ENCODE measurements at places on chromosomes 11 and 22. TPM values are rescaled to one million over a fixed set of nuclear protein-coding genes. Genes with fewer than 3 reads are reported as not detected.

CRYBA4 gene
- total RNA-seq, result not detected

GRCh38 chr11:27718863-27719545 lies 18.7 kb upstream of the BDNF start:
- DNase-seq, result no peak

DNA sequence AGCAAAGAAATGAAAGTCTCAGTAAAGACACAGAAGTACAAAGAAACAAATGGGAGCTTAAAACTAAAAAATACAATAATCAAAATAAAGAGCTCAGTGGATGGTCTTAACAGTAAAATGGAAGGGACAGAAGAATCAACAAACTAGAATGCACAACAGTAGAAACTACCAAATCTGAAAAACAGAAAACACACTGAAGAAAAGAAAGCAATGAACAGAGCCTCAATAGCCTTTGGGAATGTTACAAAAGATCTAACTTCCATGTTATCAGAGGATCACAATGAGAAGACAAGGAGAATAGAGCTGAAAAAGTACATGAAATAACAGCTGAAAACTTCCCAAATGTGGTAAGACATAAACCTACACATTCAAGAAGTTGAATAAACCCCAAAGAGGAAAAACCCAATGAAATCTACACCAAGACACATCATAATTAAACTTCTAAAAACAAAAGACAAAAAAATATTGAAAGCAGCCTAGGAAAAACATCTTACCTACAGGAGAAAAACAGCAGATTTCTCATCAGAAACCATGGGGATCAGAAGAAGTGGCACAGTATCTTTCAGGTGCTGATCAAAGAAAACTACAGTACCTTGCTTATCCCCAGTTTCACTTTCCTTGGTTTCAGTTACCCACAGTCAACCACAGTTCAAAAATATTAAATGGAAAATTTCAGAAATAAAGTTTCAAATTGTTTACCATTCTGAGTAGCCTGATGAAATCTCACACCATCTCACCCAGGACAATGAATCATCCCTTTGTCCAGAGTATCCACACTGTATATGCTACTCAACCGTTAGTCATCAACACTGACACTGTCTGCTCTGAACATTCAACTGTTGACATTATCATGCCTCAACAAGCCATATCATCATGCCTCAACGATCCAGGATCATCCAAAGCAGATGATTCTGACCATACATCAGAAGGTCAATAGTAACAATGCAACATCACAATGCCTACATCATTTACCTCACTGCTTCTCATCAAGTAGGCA lies 22.2 kb downstream of the RRAS2 start:
- no peak for DNase-seq

DNA sequence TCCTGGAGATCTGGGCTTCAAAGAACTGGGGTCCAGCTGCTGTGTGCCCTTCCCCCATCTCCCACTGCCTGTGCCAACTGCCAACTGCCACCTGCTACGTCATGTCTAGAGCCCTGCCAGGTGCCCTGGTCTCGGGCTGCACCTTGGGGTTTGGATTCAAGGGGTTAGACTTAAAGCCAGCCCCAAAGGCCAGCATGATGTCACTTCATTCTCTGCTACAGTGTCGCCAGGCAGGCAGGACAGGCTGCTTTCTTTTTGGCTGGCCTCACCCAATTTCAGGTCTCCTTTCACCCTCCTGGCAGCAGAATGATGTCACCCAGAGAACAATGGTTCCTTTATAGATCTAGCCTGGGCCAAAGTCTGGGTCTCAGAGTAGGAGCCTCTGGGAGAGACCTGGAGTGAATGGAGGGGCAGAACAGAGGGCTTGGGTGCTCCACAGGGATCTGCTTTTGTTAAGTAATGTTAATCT lies 79.5 kb upstream of the CRYBB3 start:
- peak; percentile 78 for DNase-seq

DNA sequence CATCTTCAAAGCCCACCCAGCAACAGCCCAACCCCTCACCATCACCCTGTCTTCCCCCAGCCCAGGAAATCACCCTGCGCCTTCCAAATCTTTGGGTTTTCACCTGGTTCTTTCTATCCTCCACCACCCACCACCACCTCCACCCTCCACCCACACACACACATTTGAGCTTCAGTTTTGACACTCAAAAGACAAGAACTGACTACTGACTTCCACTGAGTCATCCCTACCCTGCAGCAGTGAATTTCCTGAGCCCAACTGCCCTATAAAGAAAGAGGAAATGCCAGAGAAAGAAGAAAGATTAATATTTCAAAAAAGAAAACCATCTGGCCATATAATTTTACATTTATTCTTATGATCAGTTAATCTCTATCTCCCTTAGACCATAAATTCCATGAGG lies 137.5 kb downstream of the CHST1 start:
- no peak for DNase-seq

APOA5 gene
- not detected for total RNA-seq

- no peak for DNase-seq
These were observed 74.3 kb downstream of the RTL6 start for GRCh38 chr22:44423556-44424358.

- DNase-seq, result no peak
These were observed 59.8 kb downstream of the LUZP2 start for GRCh38 chr11:24556693-24557092.

DNA sequence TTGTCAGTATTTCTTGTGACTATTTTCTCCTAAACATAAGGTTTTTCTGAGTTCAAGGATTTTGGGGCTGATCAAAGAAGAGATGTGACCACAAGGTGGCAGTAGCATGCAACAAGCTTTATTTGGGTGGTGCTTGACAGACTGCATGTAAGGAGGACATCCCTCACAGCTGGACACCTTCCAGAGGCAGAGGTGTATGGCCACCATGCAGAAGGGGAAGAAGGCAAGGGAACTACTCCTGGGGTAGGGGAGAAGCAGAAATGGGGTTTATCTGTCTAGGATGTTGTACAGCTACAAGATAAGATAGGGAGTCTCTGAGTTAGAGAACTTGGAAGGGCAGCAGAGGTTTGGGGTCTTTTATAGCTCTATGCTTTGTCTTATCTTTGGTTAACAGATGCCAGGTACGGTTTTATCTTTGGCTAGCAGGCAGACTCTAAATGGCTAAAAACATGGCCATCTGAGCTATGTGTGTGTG lies 5.1 kb upstream of the BIRC2 start:
- peak; percentile 95 for DNase-seq

- no peak for DNase-seq
These were observed 149.5 kb downstream of the COMMD9 start for GRCh38 chr11:36139767-36140166.

GRCh38 chr22:36337365-36338130 lies 50.2 kb downstream of the MYH9 start:
- no peak for DNase-seq

TIGD3 gene
- 2.9 TPM for total RNA-seq

- DNase-seq, result no peak
These were observed 19.6 kb downstream of the RTN4R start for GRCh38 chr22:20248461-20248978.

- no peak for DNase-seq
These were observed 12.0 kb downstream of the JAML start for GRCh38 chr11:118212781-118213191.

GRCh38 chr11:113019711-113020110 lies 58.5 kb downstream of the NCAM1 start:
- no peak for DNase-seq

DNA sequence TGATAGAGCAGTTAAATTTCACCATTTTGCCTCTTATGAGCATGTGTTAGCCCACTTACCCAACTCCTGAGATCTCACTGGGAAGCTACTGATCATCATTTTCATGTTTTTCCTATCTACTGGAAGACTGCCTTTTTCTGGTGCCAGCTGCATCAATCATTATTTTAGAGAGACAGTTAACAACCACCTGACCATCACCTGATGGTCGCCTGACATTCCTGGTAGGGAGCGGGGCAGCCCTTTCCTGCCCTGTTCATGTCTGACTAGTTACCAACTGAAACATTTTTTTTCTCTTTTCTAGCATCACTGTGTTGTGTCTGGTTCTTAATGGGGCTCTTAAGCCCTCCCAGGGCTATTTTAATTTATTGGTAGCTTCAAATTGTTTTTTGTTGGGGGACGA lies 20.2 kb upstream of the PATL1 start:
- no peak for DNase-seq

GRCh38 chr11:101436511-101437142 lies 147.2 kb downstream of the TRPC6 start:
- peak; percentile 68 for DNase-seq

DNA sequence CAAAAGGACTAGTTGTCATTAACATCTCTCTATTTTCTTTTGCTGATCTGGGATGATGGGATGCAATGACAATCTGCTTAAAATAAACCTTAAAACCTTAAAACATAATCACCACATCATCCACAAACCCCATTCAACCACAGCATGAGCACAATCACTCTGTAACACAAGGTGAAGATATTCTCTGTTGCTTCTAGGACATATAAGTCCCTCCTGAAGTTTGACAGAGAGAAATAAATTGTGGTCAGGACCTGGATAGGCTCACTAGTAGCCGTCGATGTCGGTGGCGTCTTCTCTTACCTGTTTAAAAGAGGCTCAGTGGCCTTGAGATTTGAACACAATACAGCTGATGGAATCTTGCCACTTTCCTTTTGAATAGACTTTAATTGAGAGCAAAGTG lies 47.9 kb downstream of the WT1 start:
- no peak for DNase-seq

- DNase-seq, result no peak
These were observed 13.2 kb upstream of the TPP1 start for GRCh38 chr11:6632116-6633073.

GRCh38 chr22:44407171-44407986 lies 90.7 kb downstream of the RTL6 start:
- DNase-seq, result no peak

- no peak for DNase-seq
These were observed 19.2 kb upstream of the TMPRSS6 start for GRCh38 chr22:37128555-37129281.
